ENCODE measurements at places on chromosomes 4 and X. TPM values are rescaled to one million over a fixed set of nuclear protein-coding genes. Genes with fewer than 3 reads are reported as not detected.

The SOX3 gene
- polyA plus RNA-seq: 0.10 TPM

The XAGE1A gene
- polyA plus RNA-seq: not detected

The GAB1 gene
- polyA plus RNA-seq: 44.8 TPM

The SAGE1 gene
- polyA plus RNA-seq: not detected

The GLRA3 gene
- 0.04 TPM for polyA plus RNA-seq

The UGT2B17 gene
- 0.07 TPM for polyA plus RNA-seq

The FGG gene
- not detected for polyA plus RNA-seq

The TCEAL5 gene
- polyA plus RNA-seq: 13.9 TPM

The MAGEE2 gene
- polyA plus RNA-seq: 0.97 TPM

The NXF3 gene
- polyA plus RNA-seq: 0.07 TPM

The NWD2 gene
- 0.15 TPM for polyA plus RNA-seq

The ADH1A gene
- 0.92 TPM for polyA plus RNA-seq

The KCNIP4 gene
- 10.6 TPM for polyA plus RNA-seq

The LRPAP1 gene
- 241 TPM for polyA plus RNA-seq

The NLGN4X gene
- 15.7 TPM for polyA plus RNA-seq

The ASB12 gene
- polyA plus RNA-seq: 0.55 TPM

The IBSP gene
- not detected for polyA plus RNA-seq

The GIMD1 gene
- polyA plus RNA-seq: not detected

The WAS gene
- polyA plus RNA-seq: 4.3 TPM

The MBNL3 gene
- polyA plus RNA-seq: 28.9 TPM

Data from right renal pelvis (tissue), 4 donors.